Activated naive CD8-positive, alpha-beta T cell treated with anti-CD3 and anti-CD28 coated beads for 36 hours (primary cell): ENCODE measurements at places on chromosomes 16 and 17. TPM values are rescaled to one million over a fixed set of nuclear protein-coding genes. Genes with fewer than 3 reads are reported as not detected.
A peak's percentile ranks its signal among the peaks of the same experiment; 100 is the strongest.

Gene TBC1D3K
- not detected for total RNA-seq

DNA sequence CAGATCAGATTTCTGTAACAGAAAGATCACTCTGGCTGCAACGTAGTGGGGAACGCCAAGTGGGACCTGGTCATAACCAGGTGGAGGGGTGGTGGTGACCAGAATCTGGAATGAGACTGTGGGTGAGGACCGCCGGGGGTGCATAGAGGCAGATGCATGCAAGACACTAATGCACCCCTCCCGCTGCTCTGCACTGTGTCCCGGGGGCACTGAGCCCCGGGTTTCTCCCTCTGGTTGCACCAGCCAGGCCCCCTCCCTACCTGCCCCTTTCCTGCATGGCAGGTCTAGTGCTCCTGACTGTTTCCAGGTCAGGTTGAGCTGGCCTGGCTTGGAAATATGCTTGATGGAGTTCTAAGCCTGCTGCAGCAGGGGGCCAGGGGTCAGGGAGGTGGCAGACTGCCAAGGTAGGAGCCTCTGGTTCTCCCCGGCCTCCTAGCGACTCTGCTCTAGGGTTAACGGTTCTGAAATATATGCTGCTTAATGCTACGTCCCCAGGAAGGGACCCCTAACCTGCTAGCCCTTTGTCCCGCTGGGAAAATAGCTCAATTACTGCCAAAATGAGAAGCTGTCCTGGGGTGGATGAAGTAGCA, 94.3 kb downstream of the SDK2 start:
- H3K27me3 ChIP-seq = no peaks in the 10 kb centered on the region
- no peak overlapping the region for H3K4me3 ChIP-seq
- peaks cover 14% of the 10 kb centered on the region for H3K4me1 ChIP-seq
- no peaks in the 10 kb centered on the region for H3K36me3 ChIP-seq
- no peak for DNase-seq

DNA sequence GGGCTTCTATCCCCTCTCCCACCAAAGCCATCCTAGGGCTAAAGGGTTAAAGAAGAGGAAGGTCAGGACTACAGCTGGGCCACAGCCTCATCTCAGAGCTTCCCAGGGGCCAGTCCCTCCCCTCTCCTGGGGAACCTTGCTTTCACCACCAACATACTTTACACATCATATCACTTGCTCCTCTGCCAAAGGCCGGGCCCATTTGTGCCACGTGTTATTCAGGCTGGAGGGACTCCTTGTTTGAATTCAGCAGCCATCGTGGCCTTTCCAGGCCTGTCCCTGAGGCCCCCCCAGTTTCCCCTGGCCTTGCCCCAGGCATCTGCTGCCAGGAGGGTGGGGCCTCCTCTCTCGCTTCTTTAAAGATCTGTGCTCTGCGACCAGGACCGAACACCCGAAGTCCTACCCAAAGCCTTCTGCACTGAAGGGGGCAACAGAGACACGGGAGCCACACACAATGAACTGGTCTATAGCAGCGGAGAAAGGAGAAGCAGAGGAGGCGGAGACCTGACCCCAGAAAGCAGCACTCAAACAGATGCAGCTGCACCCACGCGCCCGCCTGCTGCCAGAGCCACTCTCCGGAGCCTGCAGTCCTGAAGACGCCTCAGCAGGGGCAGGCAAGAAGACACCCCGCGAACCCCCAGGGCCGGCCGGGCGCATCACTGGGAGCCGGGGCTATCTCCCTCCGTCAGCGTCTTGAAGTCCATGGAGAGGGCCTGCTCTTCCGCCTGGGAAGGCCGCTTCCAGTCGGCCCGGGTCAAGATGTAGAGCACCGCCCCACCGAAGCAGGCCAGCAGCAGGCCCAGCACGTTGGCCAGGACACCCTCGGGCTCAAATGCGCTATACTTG, 12.1 kb downstream of the CYB561 start:
- H3K4me1 ChIP-seq = peaks cover 9% of the 10 kb centered on the region
- H3K36me3 ChIP-seq = no peaks in the 10 kb centered on the region
- no peak overlapping the region for H3K4me3 ChIP-seq
- no peak overlapping the region for H3K27ac ChIP-seq

DNA sequence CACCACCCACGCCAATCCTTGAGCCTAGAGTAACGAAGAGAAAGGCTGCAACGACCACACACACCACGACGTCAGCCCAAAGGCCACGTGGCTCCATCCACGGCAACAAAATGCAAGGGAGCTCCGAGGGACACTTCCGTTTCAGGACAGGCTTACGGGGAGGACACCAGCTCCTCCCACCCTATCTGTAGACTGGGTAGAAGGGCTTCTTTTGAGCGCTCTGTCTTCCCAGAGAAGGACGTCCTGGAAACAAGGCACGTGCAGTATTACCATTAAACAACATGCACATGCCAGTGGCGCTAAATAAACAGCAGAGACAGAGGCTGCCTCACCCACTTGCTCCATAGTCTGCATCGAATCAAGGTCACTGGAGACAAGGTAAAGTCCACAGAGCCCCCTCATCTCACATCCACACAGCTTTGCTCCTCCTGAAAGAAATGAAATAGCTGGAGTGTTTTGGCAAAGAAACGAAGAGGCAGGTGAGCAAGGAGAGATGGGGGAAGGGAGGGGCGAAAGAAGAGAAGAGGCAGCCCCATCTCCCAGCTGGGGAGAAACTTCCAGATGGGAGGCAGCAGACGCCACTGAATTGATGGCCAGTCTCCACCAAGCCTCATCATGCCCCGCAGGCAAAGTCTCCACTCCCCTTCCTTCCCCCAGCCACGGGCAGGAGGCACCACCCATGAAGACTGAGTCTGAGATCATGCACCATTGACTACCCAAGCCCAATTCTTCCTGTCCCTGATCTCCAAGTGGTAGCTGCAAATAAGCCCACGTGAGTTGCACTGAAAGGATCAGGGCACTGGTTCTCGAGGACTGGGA, 24.0 kb downstream of the ZFHX3 start:
- H3K36me3 ChIP-seq = no peaks in the 10 kb centered on the region
- no peaks in the 10 kb centered on the region for H3K4me1 ChIP-seq
- no peak overlapping the region for H3K27ac ChIP-seq
- peaks cover 3% of the 10 kb centered on the region for H3K27me3 ChIP-seq

DNA sequence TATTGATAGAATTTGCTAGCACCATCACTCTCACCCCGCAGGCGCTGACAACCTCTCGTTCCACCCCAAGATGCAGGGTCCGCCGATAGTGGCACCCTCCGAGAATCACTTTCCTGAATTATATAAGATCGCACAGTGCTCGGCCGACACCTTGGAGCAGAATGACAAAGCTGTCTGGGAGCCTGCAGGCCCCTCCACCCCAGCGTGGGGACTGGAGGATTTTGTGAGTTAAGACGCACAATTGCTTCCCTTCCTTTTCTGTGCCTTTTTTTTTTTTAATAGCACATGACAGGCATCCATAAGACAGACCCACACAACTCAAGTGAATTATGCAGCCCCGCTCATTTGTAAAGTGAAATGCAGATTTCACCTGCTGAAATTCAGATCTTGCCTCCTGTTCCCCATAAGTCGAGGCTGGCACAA, 155.3 kb downstream of the C16orf78 start:
- H3K27me3 ChIP-seq = no peaks in the 10 kb centered on the region
- no peak for DNase-seq
- no peak overlapping the region for H3K27ac ChIP-seq
- H3K36me3 ChIP-seq = no peaks in the 10 kb centered on the region
- peaks cover 14% of the 10 kb centered on the region for H3K4me1 ChIP-seq
- peak overlapping the region; percentile 83 for H3K4me3 ChIP-seq

Gene B3GNT9
- total RNA-seq = 1.5 TPM

DNA sequence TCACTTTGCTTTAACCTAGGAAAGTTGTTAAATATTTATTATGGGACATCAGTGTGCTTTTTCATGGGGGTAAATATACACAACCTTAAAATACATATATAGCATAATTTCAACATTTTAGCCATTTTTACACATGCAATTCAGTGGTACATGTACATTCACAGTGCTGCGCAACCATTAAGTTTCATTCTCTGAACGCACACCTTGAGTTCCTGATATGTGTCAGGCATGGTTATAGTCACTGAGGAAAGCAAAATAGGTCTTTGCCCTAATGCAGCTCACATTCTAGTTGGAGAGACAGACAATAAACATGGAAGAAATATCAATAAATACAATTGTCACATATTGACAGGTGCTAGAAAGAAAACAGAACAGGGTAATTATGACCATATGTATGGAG, 12.8 kb upstream of the CNEP1R1 start:
- no peaks in the 10 kb centered on the region for H3K27me3 ChIP-seq
- H3K36me3 ChIP-seq = no peaks in the 10 kb centered on the region
- no peak overlapping the region for H3K4me3 ChIP-seq

Gene HEATR9
- total RNA-seq = 0.18 TPM

DNA sequence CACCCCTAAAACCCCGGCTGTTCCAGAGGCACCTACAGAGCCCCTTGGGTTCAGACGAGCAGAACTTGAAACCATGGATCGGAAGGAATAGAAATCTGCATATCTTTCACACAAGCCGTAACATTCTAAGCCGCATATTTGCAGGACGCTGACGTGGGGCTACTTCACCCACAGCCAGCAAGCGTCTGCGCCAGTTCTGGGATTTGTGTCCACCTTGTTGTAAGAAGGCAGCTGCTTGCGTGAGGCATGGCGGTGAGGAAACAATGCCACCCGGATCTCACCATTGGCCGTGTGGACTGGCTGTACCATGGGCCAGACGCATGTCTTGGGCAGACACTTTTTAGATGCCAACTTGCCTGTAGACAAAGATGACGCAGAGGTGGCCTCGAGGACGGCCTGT, 34.5 kb downstream of the TNFRSF13B start:
- no peak for DNase-seq
- no peak overlapping the region for H3K4me3 ChIP-seq
- H3K27me3 ChIP-seq = no peaks in the 10 kb centered on the region
- no peak overlapping the region for H3K27ac ChIP-seq
- no peaks in the 10 kb centered on the region for H3K36me3 ChIP-seq

DNA sequence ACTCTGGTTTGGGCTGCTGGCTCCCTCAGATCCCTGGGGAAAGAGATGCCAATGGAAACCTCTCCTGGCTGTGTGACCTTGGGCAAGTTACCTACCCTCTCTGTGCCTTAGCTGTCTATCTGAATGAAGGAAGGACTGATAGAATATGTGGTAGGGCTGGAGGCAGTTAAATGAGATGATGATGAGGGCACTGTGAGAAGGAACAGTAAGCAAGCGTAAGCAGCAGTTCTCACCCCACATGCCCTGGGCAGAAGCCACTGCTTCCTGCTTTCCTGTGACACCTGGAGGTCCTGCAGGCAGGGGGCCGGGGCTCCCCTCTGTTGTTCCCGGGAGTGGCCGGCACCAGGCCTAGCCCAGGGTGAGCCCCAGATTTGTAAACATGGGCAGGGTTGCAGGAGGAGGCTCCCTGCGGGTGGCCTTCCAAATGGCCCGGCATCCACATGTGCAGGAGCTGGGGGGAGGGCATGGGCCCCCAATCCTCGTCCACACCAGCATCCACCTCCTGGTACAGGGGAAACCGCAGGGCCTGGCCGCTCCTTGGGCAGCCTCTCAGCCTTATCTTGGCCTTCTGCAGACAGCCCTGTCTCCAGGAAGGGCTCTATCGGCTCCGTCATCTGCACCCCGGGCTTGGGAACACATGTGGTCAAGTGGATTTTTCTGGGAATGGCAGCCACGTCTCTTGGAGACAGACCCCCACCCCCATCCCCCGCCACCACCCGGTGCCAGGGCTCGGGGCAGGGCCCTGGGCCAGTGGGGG, 235.6 kb upstream of the GSE1 start:
- peaks cover 14% of the 10 kb centered on the region for H3K27me3 ChIP-seq
- no peak overlapping the region for H3K27ac ChIP-seq
- no peaks in the 10 kb centered on the region for H3K36me3 ChIP-seq
- peaks cover 4% of the 10 kb centered on the region for H3K4me1 ChIP-seq
- H3K4me3 ChIP-seq = no peak overlapping the region

Gene APOBR
- total RNA-seq = 5.5 TPM

- H3K36me3 ChIP-seq = no peaks in the 10 kb centered on the region
- no peaks in the 10 kb centered on the region for H3K4me1 ChIP-seq
- no peak for DNase-seq
- no peak overlapping the region for H3K27ac ChIP-seq
Measured at GRCh38 chr16:10889855-10890254, 12.9 kb downstream of the CIITA start.

Gene FBXL20
- total RNA-seq = 15.7 TPM

GRCh38 chr16:24135624-24136565, 120.2 kb upstream of the CACNG3 start:
- H3K36me3 ChIP-seq = peaks cover 30% of the 10 kb centered on the region
- DNase-seq = no peak
- H3K27me3 ChIP-seq = no peaks in the 10 kb centered on the region
- H3K4me1 ChIP-seq = peaks cover 32% of the 10 kb centered on the region
- no peak overlapping the region for H3K4me3 ChIP-seq
- H3K27ac ChIP-seq = no peak overlapping the region

Gene NETO2
- 6.2 TPM for total RNA-seq

DNA sequence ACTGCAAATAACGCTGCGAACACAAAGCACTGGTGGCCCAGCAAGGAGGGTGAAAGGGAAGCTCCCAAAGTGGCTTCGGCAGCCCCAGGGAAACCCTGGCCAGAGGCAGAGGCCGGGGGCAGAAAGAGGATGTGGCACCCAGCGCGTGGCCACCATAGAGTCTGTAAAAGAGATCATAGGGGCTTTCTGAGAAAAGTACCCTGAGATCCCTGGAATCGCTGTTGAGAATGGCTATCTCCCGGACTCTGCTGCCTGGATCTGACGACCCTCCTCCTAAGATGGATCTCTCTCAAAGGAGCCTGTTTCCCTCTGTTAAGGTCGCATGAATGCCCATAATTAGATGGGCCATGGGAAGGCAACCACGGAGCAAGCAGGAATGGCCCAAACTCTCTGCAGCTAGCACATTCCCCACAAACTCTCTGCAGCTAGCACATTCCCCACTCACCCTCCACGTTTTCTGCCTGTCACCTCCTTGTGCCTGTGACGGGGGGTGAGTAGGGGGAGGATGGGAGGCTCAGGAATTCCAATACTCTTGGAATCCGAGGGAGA, 364.4 kb downstream of the XYLT1 start:
- H3K4me3 ChIP-seq = no peak overlapping the region
- H3K4me1 ChIP-seq = peaks cover 15% of the 10 kb centered on the region
- no peak overlapping the region for H3K27ac ChIP-seq

Gene TBX2
- total RNA-seq = not detected

Gene SAT2
- total RNA-seq = 15.4 TPM

DNA sequence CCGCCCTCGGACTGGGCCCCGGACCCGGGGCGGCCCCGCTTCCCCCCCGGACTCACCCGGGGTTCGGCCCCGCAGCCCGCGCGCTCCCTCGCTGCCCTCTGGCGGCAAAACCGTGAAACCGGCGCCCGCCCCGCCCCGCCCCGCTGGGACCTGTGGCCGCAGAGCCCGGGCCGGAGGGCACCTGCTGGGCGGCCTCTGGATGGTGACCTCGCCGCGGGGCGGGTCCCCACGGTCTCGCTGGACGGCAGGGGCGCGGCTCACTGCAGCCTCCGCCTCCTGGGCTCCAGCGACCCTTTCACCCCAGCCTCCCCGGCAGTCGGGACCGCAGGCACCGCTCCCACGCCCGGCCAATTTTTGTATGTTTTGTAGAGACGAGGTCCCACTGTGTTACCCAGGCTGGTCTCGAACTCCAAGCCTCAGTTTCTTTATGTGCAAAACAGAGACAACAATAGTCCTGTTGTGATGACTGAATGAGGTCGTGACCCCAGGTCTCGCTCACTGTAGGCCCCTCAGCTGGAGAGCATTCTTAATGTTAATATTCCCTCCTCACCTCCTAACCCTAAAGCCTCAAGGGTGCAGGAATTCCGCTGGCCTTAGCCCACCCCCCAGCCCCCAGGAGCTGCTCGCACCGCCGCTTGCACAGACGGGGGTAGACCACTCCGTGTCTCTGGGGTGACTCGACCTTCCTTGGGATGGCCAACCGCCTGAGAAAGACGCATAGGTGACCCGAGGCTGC, 33.7 kb upstream of the RPH3AL start:
- peaks cover 10% of the 10 kb centered on the region for H3K27me3 ChIP-seq
- peak overlapping the region; percentile 69 for H3K4me3 ChIP-seq
- H3K27ac ChIP-seq = no peak overlapping the region
- H3K4me1 ChIP-seq = peaks cover 12% of the 10 kb centered on the region
- no peaks in the 10 kb centered on the region for H3K36me3 ChIP-seq
- DNase-seq = peak; percentile 74

Gene CD300LB
- total RNA-seq = not detected
